ENCODE measurements at places on chromosomes 2 and 18.

DNA sequence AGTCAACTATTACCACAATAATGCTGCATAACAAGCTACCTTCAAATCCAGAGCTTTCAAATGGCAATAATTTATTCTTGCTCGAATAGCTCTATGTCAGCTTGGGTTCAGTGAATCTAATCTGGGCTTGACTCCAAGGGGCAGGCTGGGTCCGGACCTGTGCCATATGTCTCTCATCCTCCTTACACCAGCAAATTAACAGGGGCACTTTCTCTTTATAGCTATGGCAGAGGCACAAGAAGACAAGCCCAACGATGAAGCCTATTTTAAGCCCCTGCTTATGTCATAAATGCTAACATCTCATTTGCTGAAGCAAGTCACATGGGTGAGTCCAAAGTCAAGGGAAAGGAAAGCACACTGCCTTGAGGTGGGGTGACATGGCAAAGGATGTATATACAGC is 13.3 kb upstream of the ZNF521 start:
- DNase-seq = no peak

DNA sequence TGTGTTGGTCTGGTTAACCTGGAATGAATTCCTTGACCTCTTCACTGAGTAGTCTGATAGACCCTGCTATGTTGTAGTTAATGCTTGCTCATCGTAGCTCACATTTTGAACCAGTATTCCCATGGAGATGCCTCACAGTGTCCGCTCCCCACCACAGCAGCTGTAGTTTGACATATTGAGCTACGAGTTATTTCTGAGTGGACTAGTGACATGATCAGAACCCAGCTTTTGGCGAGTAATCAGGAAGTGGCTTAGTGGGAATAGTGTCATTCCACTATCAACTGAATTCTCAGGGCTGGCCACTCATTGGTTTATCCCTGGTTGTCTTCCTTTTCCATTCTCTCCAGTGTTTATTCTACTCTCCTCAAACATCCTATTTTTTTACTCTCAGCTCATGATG is 102.7 kb downstream of the MYO1B start:
- no peak for DNase-seq

DNA sequence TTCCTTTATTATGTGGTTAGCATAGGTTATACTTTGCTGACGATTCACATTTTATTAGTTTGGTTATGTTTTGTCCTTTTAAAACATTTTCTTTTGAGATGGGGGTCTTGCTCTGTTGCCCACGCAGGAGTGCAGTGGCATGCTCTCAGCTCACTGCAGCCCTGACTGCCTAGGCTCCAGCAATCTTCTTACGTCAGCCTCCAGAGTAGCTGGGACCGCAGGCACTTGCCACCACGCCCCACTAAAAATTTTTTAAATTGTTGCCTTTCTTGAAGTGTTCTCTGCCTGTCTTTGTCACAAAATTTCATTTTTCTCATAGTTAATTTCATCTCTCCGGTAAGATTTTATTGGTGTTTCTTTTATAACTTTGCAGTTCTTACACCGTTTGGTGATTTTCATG is 18.9 kb downstream of the HRH4 start:
- DNase-seq = no peak

DNA sequence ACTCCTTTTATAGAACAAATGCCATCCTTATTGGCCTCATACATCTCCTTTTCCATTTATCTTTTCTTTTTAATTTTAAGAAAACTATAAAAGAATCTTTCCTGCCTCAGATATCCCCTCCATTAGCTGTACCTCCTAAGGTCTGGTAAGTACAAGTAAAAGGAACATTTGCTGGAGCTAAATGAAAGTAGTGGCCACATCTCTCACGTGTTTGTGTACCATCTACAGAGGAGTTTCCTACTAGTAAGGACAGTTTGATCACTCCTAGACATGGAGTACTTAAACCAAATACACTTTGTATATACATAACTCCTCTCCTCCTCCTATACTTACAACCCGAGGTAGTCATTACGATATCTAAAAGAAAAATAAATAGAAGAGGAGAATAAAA is 504.8 kb downstream of the LRRTM4 start:
- no peak for DNase-seq

GRCh38 chr2:10073706-10074105 is 6.5 kb downstream of the CYS1 start:
- DNase-seq = no peak

GRCh38 chr2:233116946-233117345 is 56.8 kb downstream of the INPP5D start:
- no peak for DNase-seq

- DNase-seq = no peak
Measured at GRCh38 chr2:232835687-232836208, 34.3 kb upstream of the SNORC start.

- DNase-seq = no peak
Measured at GRCh38 chr18:65623676-65624075, 127.1 kb upstream of the CDH7 start.

GRCh38 chr2:231597014-231597611 is 4.4 kb downstream of the TEX44 start:
- DNase-seq = no peak

GRCh38 chr2:135785032-135785431 is 43.4 kb downstream of the UBXN4 start:
- DNase-seq = no peak

GRCh38 chr18:8699948-8700347 is 5.4 kb upstream of the MTCL1 start:
- DNase-seq = no peak

GRCh38 chr2:225773148-225773547 is 373.6 kb downstream of the NYAP2 start:
- no peak for DNase-seq

- DNase-seq = no peak
Measured at GRCh38 chr2:210964141-210964764, 407.9 kb downstream of the CPS1 start.

DNA sequence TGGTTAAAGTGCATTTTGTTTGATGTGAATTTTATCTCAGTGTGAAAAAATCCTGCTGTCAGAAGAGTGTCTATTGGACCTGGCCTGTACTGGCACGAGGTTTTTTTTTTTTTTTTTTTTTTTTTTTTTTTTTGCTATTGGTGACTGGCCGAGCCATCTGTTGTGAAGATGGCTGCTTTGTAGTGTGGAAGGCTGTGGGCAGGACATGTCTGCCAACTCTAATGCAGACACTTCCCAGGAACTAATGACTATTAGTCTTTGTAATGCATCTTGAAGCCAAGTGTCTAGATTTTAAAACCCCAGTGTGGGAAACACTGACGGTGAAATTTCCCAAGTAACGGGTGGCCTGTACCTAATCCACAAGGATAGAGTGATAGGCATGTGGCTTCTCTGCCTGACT is 34.3 kb downstream of the ZAP70 start:
- DNase-seq = no peak

GRCh38 chr2:215313255-215313613 is 1.4 kb downstream of the ATIC start:
- DNase-seq = no peak

- no peak for DNase-seq
Measured at GRCh38 chr18:57516056-57516455, 70.4 kb downstream of the FECH start.

- DNase-seq = no peak
Measured at GRCh38 chr2:188884517-188884916, 89.7 kb upstream of the COL3A1 start.

DNA sequence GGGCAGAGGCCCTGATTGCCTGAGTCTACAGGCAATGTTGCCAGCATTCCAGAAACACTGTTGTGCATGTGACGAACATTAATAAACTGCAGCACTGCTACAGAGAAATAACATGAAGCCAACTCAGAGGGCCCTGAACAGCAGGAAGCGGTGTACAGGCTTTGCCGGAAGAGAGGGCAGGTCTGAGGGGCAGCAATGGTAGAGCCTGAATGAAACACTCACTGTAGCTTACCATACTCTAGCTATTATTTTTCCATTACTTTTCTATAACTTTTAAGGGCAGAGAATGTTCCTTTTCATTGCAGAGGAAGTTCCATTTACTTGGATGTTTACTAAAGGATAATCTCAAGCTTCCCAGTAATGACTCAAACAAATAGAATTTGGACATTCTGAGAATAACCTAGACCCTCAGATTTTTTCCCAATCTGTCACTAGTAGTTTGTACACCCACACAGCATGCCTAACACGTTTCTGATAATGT is 150.4 kb downstream of the MTX2 start:
- no peak for DNase-seq

DNA sequence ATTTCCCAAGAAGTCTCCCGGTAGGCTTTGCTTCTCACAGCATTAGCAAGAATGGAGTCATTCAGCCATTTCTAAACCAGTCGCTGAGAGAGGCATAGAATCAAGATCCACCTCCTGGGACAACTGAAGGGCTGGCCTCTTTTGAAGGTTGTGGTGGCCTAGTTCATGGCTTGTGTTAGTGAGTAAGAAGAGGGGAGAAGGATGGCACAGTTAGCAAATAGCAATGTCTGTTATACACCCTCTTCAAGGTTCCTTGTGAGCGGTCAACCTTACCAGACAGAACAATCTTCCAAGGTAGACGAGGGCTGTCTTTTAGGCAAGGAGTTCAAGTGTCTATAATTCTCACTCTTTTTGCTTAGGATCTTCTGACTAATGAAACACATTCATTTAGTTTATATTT is 35.4 kb upstream of the DNAH7 start:
- DNase-seq = no peak

DNA sequence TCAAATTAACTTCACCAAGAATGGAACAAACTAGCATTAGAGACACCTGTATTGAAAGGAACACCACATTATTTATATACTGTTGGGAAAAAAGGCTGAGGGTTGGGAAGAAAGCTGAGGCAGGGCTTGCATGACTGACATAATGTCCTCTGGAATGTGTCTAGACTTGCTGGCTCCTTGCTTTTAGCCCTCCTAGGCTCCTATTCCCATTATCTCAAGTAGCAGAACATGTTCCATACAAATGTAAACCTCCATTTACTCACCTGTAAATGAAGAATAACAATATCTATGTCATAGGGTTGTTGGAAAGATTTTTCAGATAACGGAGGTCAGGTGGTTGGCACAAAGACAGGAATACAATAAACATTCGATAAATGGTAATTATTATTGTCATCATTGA is 976 bp upstream of the ACADL start:
- no peak for DNase-seq

DNA sequence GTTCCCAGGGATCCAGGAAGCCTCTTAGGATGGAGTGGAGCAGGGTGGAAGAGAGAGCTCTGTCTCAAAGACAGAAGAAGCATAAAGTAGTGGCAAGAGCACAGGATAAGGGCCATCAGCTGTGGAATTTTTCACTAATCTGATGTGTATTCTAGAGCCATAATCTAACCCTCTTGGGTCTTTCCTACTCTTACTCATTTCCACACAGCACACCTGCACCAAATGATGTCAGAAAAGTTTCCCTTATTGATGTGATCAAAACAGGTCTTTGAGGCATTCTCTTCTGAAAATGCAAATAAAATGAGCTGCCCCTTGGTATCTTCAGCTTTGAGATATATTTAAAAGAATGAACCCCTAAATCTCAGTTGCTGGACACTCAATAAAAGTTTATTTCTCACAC is 415.1 kb upstream of the CHST9 start:
- DNase-seq = no peak

- DNase-seq = no peak
Measured at GRCh38 chr2:6627316-6627715, 238.4 kb downstream of the CMPK2 start.

DNA sequence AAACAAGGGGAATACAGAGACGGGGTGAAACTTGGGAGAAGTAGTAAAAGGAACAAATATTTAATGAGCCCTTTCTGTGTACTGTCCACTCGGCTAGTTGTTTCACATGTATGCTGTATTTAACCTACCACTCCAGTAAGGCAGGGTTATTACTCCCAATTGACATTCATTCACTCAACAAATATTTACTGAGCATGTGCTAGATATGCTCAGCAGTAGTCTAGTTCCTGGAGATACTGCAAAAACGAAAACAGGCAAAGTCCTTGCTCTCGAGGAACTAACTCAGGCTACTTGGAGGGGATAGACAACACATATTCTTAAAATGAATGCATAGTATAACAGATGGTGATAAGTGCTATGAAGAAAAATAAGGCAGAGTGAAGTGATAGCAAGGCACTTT is 207.3 kb downstream of the SS18 start:
- no peak for DNase-seq

DNA sequence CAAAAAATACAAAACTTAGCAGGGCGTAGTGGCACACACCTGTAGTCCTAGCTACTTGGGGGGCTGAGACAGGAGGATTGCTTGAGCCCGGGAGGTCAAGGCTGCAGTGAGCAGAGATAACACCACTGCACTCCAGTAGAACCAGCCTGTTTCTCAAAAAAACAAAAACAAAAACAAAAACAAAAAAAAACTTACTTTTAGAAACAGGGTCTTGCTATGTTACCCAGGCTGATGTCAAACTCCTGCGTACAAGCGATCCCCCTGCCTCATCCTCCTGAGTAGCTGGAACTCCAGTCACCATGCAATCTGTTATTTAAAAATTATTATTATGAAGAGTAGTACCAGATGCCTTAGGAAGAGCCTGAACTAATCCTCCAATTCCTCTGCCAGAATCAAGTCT is 35.0 kb upstream of the GLI2 start:
- no peak for DNase-seq

DNA sequence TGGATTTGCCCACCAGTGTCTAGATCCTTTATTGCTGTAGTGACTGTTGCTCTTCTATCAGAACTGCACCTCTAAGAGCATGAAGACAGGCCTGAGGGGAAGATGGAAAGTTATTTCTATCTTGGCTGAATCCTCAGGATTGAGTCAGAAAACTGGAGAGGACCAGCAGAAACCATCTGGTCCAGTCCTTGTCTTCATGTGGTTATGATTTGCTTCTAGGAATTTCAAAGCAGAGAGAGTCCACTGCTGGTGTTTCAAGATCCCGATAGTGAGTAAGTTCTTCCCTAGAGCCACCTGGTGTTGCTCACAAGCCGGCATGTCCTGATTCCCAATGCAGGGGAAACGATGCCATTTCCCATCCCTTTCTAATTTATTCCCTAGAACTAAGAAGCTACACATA is 84.2 kb downstream of the NCKAP5 start:
- DNase-seq = no peak

GRCh38 chr18:10291568-10291981 is 162.9 kb upstream of the APCDD1 start:
- DNase-seq = no peak

DNA sequence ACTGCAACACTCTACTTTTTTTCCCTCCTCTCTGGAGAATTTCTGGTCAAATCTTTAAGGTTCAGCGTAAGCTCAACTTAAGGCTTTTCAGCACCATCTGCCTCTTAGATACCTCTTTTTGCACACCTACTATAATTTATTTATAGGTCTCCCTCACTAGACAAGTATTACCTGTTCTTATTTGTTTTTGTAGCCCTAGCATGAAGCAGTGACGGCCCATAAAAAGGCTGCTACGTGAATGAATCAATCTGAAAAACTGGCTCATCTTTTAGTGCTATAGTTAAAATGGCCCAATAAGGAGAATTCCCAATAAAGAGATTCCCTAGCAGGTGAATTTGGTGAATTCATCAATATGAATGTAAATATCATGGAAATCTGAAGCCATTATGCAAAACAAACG is 6.5 kb downstream of the RNF149 start:
- DNase-seq = no peak

DNA sequence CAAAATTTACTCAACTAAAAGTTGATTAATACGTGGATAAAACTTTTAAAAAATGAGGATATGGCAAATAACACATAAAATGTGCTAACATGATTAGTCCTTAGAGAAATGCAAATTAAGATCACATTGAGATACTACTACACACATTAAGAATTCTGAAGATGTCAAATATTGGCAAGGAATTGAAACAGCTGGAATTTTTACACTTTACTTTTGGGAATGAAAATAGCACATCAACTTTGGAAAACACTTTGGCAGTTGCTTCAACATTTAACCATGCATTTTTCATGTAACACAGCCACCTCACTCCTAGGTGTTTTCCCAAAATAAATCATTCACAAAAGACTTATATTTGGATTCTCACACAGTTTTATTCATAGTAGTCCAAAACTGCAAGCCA is 687.9 kb upstream of the SETBP1 start:
- no peak for DNase-seq
